ENCODE measurements at places on chromosomes 11 and 22.
A peak's percentile ranks its signal among the peaks of the same experiment; 100 is the strongest.

GRCh38 chr11:102620818-102621561, 4.1 kb downstream of the MMP20 start:
- DNase-seq, result no peak

DNA sequence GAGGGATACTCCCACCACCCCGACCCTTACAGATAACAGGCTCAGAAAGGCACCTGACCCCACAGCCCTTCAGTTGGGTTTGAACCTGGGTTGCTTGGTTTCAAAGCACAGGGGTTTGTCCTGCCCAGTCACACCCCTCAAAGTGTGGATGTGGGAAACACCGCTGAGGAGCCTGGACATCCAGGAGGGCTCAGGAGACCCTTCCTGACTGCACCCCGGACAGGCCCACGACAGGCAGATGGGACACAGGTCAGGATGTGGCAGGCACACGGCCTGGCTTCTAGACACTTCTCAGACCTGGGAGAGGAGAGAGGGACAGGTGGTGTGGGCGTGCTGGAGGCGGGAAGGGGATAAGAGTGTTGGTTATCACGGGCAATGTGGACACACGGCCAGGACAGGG, 932.3 kb downstream of the BRD1 start:
- no peak for DNase-seq

- peak; percentile 10 for DNase-seq
These were observed 27.5 kb upstream of the MTNR1B start for GRCh38 chr11:92941676-92942571.

DNA sequence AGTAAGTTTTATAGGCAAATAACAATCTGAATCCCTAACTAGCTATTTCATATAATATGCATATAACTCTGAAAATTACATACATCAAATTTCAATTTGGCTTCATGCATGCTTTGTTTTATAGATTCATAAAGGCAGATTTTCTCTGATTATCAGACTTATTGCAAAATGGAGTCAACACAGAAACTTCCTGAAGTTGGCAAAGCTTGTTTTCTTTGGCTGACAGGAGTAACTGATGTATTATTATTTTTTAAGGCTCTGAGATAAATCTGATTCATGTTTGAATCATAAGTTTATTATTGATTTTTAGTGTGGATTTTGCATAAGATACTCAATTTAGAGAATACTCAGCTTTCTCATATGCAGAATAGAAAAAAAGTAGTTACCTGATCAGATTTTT, 356.3 kb upstream of the CCDC90B start:
- no peak for DNase-seq

GRCh38 chr11:25938952-25939351, 393.0 kb upstream of the ANO3 start:
- no peak for DNase-seq

DNA sequence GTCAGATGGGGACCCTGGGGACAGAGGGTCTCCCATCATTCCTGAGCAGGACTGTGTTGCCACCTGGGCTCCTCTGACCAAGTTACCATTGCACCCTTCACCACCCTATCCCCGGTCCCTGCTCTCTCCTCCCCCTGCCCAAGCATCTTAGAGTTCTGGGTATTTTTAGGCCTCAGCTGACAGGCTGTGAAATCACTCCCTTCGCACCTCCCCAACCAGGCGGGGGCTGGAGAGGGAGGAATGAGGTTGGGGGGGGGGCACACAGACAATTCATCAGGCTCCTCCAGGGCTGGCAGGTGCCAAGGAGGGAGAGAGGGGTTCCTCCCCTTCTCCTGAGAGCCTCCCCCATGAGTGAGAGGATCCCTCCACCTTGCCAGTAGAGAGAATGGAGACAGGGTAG, 9.0 kb downstream of the SYT7 start:
- DNase-seq, result no peak

DNA sequence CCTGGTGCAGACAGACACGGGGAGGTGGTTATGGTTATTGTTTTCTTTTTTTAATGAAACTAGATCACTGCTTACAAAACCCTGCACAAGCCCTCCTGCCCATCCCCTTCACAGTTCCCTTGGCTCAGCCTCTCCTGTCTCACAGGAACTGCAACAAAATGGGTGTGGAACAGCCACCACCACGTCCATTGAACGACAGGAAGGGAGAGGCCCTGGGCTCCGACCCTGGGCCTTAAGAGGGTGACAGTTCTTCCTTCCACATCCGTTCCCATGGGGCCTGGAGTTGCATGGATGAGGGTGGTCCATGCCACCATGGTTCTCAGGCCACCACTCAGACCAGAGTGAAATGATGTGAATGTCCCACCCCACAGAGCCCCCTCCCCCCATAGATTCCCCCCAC, 15.7 kb downstream of the PRPF19 start:
- no peak for DNase-seq

- no peak for DNase-seq
These were observed 761 bp downstream of the ZDHHC13 start for GRCh38 chr11:19117760-19118097.

- DNase-seq, result no peak
These were observed 884 bp downstream of the CENATAC start for GRCh38 chr11:118998822-118999221.

DNA sequence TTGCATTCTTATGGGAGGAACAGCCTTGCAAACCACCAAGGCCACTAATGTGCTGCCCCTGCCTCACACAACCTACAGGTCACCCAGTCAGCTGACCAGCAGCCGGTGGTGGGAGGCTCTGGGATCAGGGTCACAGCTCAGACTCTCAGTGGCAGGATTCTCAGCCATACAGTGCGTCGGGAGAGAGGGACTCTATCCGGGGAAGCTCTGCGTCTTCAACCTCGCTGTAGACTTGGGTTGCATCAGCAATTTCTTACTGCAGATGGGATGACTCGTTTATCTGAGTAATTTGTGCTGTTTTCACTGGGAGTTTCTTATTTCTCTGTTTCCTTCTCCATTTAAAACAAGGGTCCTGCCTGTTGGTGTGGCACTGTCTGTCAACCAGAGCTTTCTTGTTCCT, 257.7 kb downstream of the TBC1D22A start:
- DNase-seq, result no peak

GRCh38 chr11:35173011-35173511, 34.1 kb downstream of the CD44 start:
- DNase-seq, result no peak

- DNase-seq, result no peak
These were observed 141.0 kb downstream of the ARHGAP42 start for GRCh38 chr11:100827934-100828661.

DNA sequence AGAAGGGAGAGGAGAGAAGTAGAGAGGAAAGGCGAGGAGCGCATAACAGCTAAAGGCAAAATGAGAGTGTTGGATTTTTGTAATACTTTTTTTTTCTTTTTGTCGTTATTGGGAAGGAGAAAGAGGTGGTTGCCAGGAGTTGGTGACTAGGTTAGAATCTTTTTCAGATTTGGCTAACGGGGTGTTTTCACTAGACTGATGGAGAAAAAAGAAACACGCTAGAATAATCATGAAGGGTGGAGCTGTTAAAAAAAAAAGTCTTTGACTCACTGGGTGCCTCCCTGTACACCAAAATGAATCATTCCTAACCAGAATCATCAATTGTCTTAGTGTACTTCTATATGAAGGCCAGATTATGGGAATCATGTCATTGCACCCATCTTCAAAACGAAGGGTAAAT, 12.7 kb downstream of the BLID start:
- no peak for DNase-seq

GRCh38 chr11:119374632-119375336, 6.7 kb downstream of the USP2 start:
- DNase-seq, result no peak

DNA sequence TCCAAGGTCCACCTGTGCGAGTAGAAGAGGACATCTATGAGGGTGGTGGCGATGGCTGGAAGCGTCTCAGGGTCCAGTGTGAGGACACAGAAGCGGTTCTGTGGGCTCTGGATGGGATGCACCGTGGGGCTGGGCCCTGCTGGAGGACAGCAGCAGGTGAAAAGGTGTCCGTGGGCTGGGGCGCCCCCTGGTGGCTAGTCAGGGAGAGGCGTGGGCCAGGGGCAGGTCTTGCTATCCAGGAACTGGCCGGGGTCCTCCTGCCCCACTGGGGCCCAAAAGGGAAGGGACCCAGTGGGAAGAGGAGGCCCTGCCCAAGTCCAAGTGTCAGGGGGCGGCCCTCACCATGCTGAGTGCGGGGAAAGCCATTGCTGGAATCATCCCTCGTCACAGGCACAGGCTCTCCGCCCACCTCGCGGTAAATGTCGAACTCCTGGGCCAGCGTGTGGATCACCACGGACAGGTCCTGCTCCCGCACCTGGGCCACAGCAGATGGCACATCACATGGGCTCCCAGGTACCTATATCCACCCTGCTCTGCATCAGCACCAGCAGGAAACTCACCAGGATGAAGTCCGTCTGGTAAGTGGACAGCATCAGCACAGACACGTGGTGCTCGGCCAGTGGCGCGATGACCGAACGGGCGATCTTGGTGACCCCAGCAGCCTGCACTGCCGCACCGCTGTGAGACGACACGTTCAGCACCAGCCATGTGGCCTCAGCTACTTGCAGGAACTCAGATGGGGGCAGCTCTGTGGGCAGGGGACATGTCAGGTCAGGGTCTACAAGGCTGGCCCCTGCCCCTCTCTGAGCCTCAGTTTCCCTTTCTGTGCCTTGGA, 2.3 kb downstream of the CASTOR1 start:
- DNase-seq, result no peak

DNA sequence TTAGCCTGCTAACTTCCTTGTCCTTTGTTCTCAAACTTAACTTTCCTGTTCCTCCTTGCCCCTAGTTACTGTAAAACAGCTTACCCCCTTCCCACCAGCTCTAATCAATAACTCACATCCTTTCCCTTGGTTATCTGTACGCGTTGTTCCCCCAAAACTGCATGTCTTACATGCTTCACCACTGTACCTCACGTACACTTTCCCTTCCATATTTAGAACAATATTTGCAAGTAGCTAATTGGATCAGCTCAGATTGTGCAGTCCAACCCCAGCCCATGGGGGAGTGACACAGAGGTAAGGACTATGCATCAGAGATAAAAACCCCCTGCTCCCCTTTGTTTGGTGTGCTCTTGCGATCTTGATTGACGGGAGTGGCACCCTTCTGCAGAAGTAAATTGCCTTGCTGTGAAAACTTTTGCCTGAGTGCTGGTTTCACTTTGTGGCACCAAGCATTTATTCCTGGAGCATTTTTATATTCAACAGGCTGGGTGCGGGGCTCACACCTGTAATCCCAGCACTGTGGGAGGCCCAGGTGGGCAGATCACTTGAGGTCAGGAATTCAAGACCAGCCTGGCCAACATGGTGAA, 30.9 kb downstream of the MIF start:
- DNase-seq, result no peak
